ENCODE measurements at places on chromosomes 11 and 22.
A peak's percentile ranks its signal among the peaks of the same experiment; 100 is the strongest.

DNA sequence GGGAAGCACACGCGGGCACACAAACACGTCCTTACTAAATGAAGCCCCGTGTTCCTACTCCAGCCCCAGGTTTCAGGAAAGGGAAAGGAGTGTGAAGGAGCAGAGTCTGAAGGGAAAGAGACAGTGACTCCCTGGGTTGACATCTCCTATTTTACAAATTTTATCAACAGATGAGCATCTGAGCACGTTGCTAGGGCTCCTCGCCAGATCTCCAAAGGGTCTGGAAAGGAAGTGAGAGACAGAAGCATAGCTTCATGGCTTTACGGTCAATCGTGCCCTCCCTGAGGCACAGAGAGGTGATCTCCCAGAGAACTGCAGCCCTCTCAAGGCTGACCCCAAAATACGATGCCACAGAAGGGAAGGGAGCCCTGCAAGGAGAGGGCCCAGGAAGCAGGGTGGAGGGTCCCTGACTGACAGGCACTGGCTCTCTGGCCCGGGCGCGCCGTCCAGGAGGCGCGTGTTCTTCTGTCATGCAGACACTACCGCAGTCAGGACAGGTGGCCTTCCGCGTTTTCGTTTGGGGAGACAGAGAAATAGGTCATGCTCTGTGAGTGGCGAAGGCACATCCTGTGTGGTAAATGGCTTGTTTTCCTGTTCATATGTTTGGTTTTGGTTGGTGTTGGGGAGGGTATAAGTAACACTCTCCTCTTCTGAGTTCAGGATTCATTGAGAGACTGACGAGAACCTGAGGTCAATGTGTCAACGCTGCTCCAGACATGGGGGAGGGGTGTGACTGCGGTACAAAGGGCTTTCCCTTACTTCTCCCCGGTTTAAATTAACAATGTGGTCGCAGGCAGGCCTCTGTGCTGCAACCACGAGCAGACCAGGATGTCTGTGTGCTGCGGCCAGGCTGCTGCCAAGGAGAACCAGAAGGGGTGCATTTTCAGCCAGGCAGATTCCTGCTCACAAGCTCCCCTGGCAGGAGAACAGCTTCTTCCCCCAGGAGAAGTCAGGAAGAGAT lies 813.3 kb downstream of the OPCML start:
- no peak for DNase-seq

GRCh38 chr11:81002374-81002773 lies 1561.5 kb upstream of the TENM4 start:
- no peak for DNase-seq

DNA sequence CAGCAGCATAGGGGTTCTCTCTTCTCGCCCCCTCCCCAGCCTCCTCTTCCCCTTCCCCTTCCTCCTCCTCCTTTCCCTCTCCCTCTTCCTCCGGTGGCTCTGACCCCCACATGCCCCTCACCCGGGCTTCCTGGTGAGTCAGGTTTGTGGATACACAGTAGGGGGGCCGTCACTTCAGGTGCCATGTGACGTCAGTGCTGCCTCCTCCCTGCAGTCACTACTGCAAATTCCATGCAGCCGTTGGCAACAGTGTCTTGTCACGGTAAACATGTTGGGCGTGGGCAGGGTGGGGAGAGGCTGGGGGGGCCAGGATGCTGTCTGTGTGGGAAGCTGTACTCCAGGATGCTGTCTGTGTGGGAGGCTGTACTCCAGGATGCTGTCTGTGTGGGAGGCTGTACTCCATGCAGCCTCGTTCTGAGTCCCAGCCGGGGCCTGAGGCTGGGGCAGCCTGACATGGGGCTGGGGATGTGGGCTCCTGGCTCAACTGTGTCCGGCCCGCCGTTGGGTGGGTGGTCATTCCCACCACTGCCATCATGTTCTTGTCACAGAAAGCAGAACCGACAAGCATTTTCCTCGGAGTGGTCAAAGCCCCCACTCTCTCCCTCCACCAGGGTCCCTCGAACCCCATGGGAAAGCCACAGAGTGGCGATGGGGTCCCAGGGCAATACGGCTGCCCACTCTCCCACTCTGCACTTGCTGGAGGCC lies 2.4 kb upstream of the MUC2 start:
- DNase-seq: no peak

DNA sequence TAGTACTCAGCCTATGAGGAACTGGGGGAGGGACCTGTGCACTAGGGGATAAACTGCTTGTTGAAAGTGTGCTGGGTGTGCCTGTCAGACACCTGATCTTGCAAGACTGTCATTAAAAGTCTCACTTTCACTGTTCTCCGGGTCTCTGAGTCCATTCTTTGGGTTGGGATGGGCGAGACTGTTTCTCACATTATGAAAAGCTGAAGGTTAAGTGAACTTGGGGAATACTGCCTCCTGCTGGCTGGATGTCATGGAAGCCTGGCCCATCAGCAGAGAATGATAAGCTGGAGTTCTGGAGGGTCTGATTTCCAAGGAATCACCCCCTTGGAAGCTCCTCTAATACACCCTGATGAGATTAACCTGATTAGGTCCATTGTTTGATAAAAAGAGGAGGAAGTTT lies 9.0 kb upstream of the VPREB1 start:
- peak; percentile 15 for DNase-seq

GRCh38 chr22:50001388-50002231 lies 11.0 kb downstream of the IL17REL start:
- no peak for DNase-seq

DNA sequence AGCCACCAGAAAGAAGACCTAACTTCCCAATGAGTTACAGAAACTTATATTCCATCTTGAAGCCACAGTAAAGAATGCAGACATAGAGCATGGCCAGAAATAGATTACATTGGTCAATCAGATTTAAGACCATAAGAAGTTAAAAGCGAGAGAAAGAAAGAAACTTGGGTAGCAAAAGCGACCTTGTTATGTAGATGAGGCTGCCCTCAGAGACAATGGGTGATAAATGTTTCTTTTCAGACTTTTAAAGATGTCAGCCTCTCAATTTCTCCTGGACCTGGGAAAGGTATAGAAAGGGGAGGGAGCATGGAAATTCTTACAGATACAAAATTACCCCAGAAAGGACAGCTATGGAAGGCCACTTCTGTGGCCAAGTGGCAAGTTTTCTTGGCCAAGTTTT lies 732.6 kb upstream of the LUZP2 start:
- DNase-seq: no peak

- DNase-seq: no peak
These were observed 98.0 kb downstream of the PRR5L start for GRCh38 chr11:36394056-36394455.

DNA sequence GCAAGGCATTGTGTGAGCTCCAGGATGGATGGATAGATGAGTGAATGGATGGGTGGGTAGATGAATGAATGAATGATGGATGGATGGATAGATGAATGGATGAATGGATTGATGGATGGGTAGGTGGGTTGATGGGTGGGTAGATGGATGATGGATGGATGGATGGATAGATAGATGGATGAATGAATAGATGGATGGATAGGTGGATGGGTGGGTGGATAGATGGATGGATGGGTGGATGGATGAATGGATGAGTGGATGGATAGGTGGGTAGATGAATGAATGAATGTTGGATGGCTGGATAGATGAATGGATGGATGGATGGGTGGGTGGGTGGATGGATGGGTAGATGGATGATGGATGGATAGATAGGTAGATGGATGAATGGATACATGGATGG lies 33.5 kb downstream of the DHCR7 start:
- no peak for DNase-seq

GRCh38 chr11:68051191-68052136 lies 12.6 kb downstream of the TCIRG1 start:
- no peak for DNase-seq

GRCh38 chr11:130181295-130182272 lies 22.0 kb downstream of the ST14 start:
- no peak for DNase-seq

DNA sequence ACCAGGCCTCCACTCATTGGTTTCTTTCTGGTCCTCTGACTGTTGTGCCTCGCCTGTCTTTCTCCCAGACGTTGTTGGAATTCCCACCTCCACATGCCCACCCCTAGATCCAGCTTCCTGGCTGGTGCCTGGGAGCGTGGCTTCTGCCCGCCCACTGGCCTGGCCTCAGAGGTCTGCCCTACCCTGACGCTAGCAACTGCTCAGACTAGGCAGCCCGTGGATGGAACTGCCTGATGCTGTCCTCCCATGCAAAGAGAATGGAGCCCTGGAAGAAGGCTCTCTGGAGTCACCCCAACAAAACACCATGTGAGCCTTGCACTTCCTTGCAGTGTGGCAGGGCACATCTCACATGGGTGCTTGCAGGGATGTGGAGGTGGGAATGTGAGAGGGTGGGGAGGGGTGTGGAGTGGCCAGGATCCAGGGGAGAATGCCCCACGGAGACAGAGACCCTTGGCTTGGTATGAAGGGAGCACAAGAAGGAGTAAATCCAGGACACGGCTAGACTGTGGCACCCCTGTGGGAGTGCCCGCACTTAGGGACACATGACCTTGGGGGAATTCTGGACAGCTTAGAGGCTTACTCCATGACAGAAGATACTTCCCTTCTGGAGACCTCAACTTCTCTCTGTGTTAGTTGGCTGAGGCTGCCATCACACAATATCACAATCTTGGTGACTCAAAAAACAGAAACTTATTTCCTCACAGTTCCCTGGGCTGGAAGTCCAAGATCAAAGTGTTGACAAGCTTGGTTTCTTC lies 22.5 kb upstream of the ADA2 start:
- DNase-seq: no peak

DNA sequence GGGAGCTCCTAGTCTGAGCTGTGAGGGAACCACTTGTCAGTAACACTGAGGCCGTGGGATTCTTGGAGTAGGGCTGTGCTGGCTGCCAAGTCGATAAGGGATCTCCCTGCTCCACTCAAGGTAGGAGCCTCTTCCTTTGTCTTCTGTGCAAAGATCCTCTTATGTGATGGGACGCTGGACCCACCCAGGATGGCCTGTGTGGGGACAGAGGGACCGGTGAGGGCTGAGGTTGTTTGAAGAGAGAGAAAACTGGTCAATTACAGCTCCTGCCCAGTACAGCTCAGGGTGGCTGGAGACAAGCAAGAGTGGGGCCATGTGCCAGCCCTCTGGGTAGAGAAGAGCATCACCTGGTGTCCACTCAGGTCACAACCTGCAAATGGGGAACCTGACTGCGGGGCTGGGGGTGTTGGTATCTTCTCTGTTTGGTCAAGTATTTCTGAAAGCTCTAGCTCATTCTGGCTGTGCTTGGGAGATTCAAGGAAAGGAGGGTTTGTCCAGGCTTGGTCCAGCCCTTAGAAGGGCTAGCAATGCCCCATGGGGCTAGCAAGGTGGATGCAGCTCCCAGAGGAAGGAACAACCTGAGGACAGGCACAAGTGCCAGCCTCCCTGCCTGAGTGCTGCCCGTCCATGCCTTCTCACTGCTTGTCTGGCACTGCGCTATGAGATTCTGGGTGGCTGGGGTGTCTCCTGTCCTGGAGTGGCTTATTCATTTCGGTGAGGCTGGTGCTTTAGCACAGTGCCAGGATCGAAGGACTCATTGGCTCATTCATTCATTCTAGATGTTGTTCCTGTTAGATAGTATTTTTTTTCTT lies 27.6 kb upstream of the BAIAP2L2 start:
- DNase-seq: no peak

GRCh38 chr22:31826443-31826842 lies 72.6 kb downstream of the DEPDC5 start:
- DNase-seq: no peak

GRCh38 chr11:45563810-45564209 lies 101.6 kb downstream of the CHST1 start:
- DNase-seq: no peak

- peak; percentile 12 for DNase-seq
These were observed 2.6 kb upstream of the HPX start for GRCh38 chr11:6443269-6444003.

DNA sequence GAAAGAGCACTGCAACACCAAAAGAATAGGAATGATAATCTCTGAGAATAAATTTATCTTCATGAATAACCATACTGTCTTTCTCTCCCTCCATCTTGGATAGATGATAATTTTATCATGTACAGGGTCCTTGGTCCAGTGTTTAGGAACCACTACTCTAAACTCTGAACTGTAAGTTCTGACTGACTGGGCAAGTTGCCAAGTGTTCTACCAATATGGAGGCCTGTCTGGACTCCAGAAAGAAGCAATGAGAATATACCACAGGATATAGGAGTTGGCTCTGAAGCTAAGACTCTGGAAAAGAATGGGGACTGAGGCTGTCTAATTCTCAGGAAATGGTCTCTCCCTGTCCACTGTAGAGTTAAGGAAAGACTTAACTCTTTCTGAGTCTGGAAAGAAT lies 1.5 kb downstream of the FHIP1B start:
- DNase-seq: no peak

- no peak for DNase-seq
These were observed 14.0 kb upstream of the FLRT1 start for GRCh38 chr11:64021757-64022093.

DNA sequence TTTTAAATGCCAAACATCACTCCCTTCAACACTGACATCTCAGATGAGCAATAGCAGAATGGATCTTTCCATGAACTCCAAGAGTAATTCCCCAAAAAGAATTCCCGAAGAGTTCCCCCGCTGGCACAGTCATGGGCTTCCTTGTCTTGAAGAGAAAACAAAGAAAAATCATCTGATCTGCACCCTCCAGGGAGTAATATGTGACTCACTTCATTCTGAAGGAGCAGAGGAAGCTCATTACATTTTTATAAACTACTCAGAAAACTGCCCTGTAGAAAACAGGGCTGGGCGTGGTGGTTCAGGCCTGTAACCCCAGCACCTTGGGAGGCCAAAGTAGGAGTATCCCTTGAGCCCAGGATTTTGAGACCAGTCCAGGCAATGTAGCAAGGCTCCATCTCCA lies 35.7 kb downstream of the CELSR1 start:
- DNase-seq: no peak

DNA sequence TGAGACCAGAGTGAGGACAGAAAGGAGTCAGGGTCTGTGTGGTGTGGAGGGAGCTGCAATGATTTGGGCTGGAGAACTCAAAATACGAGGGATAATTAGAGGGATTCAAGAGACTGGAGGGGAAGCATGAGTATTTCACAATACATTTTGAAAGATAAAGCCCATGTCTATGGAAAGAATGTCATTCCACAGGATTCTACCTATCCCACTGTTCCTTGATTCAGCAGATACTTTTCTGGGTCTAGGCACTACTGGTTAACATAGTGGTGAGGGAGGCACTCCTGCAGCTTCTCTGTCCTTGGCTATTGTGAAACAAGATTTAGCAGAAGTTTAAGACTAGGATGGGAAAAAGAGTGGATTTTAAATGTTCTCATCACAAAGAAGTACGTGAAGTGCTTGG lies 72.9 kb upstream of the RASSF10 start:
- DNase-seq: no peak
